ENCODE measurements at places on chromosomes 6 and 20.

- DNase-seq, result no peak
Observed at GRCh38 chr6:139643986-139644385, 269.5 kb upstream of the CITED2 start.

GRCh38 chr20:4113615-4114603 lies 98.6 kb upstream of the RNF24 start:
- no peak for DNase-seq

DNA sequence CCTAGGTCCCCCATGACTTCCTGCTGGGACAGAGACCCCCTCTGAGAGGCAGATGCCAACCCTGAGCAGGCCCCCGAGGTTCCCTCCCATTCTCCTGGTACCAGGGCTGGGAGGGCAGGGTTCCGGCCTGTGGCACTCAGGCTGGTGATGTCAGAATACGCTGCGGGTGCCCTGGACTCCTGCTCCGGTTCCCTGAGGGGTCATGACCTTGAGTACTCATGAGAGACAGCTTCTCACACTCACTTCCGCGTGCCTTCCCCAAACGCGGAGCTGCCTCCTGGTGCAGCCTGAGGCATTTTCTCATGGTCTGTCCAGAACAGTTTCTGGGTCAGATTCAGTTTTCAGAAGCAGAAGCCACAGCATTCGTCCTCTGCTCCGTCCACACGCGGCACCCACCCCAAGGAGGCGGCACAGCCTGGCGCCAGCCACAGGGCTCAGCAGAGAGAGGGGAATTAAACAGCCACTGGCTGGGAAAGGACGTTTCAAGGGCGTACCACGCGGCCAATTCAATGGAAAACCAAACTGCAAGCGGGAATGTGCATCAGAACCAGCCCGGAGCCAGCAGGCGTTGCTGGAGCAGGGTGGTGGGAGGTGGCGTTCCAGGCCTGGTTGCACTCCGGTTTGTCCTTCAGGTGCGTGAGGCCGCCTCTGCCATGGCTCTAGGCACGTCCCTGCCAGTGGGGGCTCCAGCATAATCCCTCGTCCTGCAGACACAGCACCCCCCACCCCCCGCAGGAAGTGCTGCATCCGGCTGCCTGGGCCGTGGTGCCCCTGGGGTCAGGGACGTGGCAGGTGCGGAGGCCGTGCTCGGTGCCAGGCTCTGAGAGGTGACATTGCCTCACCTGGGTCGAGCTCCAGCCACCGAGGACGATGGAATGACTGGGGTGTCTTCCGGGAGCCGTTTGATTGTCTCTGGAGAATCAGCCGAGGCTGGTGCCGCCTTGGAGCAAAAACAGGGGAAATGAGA lies 58.3 kb upstream of the BHLHE23 start:
- no peak for DNase-seq

DNA sequence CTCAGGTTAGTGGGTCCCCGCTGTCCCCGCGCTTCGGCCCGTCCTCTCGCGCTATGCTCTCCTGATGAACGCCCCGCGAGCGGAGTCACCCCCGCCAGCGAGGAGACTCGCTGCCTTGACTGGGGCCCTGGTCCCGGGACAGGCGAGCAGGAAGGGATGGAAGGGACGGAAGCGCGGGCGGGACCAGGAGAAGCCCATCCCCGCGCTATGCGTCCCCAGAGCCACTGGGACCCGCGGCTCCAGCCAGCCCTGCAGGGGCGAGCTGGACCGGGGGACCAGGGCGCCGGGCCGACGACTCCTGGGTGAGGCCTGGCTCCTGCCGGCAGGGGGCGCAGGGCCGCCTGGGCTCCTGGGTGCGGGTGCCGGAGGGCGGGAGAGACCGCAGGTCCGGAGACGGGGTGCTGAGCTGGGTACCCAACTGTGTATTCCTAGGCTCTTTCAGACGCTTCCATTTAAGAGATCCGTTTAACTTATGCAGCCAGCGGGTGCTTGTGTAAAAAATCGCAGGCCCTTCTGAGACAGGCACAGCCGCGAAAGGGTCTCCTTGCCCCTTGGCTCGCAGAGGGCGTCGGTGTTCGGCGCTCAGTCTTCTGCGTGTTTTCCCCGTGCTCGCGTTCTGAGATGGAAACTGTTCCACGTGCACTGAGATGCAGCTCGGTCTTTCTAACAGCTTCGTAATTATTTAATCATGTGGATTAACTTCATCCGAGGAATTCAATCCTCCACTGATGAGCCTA lies 580 bp upstream of the SYCP2 start:
- DNase-seq, result peak; percentile 70

GRCh38 chr20:23662276-23662870 lies 24.6 kb upstream of the CST3 start:
- DNase-seq, result no peak

Measured in epithelial cell of esophagus (primary cell).